Stimulated activated CD4-positive, alpha-beta T cell treated with anti-CD3 and anti-CD28 coated beads, Interleukin-1b, Interleukin-23, amount 100 ng/mL, for 24 hours (primary cell): ENCODE measurements at places on chromosomes 1 and 21.

GRCh38 chr1:69523461-69523860, 44.3 kb upstream of the LRRC7 start:
- DNase-seq, result no peak

- no peak for DNase-seq
Measured at GRCh38 chr21:31253684-31254083, 90.4 kb downstream of the TIAM1 start.

- no peak for DNase-seq
Measured at GRCh38 chr21:44415073-44416025, 40.0 kb upstream of the LRRC3 start.

DNA sequence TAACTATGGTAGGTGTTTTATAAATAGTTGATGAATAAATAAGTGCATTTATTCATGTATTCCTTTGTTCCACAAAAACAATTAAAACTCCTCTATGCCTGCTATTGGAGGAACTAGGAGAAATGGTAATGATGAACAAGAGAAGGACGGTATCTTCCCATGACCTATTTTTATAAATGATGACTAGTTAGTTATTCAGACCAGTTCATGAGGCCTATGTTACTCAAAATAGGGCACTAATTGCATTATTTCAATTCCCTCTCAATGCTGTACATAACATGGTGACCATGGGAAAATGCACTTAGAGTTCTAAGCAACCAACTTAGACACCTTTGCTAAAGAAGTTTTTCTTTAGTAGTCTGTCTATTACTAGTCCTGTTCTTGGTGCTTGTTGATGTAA, 53.1 kb downstream of the XCL1 start:
- DNase-seq, result no peak

DNA sequence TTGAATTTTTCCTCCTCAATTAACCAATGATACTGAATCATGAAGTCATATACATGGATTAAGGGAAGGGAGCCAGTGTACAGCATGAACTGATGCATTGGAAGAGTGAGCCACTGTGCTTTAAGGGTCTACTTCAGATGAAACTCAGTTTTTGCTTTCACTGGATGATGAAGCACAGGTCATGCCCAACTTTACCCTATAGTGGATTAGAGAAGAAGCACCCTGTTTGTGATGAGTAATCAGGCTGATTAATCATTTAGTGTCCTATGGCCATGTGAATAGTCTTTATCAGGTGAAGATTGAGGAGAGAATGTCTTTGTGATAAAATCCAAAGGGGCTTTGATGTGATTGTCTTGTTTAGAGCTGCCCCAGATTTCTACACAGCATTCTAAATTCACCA, 24.7 kb upstream of the LAMC1 start:
- DNase-seq, result no peak

DNA sequence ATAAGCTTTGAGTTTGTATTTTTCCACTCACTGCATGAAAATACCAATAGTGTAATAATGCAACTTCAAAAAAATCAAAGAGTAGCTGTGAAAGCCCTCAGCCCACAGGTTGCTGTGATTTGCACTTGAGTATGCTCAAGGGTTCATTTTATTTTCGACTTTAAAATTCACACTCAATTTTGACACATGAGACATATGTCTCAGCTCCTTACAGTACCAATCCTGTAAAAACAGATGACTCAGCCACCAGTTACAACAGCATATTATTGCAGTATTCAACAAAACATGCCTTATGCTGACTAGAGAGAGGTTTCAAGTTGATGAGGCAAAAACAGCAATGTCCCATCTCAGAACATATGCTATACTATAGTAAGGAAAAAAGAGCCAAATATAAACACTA, 66.1 kb downstream of the CYYR1 start:
- no peak for DNase-seq

GRCh38 chr1:211326528-211327345, at the start of gene TRAF5:
TSS of gene TRAF5 (plus strand) at chr1:211326833. CDS start at chr1:211353240, 26,407 bp downstream.
- DNase-seq, result no peak

DNA sequence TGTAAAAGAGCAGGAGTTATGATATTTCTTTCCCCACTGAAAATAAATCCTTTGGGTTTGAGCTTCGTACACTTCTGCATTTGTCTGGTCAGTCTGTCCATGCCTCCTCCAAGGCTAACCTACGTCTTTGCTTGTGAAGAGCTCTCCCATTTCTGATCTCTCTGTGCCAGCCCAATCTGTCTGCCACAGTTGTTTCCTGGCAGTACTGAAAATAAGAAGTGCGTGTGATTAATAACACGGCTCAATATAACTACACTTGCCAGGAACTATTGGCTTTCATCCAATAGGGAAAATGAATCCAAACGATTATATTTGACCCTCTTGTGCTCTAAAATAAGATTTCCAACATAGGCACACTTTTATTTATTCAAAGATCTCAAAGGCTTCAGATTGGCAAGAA, 19.2 kb upstream of the COL24A1 start:
- no peak for DNase-seq

DNA sequence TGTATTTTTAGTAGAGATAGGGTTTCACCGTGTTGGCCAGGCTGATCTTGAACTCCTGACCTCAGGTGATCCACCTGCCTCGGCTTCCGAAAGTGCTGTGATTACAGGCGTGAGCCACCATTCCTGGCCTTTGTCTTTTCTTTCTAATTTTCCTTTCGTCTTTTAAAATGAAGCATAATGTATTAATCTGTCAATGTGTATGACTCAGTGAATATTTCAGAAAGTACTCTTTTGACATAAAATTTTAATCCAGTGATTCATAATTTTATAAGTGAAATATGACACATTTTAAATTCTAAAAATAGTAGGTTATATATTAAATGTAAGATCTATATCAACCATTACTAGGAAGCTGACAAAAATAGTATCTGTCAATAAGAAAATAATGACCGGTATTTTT, 1059.0 kb upstream of the PRMT6 start:
- DNase-seq, result no peak

DNA sequence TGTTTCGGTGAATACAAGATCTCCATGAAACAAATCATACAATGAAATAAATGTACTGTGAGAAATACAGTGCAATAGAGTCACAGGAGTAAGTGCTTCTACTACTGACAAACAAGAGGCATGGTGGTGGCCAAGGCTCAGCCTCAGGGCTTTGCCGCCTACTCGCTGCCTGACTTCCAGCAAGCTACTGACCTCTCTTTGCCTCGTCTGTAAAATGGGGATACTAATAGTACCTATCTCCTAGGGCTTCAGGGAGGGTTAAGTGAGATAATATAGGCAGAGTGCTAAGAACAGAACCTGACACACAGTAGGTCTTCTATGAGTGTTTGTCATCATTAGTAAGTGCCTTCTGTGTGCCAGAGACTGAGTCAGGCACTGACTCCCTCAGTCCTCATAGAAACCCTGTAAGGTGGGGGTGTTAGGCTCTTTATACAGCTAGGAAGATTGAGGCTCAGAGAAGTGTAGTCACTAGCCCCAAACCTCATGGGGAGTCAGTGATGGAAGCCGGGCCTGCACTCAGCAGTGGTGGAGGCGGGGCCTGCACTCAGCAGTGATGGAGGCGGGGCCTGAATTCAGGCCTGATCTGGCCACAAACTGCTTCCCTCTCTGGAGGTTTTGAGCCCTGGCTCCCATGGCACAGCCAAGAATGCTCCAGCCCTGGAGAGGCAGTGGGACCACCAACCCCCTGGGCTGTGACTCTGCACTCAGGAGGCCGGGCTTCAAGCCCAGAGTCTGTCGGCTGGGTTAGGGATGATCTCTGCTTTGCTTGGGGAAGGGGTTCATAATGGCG, 6.8 kb downstream of the BSND start:
- DNase-seq, result no peak

DNA sequence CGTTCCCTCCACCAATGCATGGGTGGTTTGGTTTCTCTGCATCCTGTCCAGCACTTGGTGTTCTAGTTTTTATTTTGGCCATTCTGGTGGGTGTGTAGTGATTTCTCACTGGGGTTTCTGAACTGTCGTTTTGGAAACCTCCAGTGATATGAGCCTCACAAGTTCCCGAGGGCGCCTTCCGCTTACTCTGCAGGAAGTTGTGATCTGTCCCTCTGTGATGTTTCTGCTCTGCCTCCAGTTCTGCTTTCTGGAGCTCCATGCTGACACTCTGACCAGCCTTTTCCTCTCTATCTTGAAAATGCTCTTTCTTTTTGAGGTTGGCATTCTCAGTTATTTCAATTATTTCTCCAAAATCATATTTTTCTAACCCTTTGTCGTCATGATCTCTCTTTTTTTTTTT, 111.6 kb downstream of the PLD5 start:
- DNase-seq, result no peak

DNA sequence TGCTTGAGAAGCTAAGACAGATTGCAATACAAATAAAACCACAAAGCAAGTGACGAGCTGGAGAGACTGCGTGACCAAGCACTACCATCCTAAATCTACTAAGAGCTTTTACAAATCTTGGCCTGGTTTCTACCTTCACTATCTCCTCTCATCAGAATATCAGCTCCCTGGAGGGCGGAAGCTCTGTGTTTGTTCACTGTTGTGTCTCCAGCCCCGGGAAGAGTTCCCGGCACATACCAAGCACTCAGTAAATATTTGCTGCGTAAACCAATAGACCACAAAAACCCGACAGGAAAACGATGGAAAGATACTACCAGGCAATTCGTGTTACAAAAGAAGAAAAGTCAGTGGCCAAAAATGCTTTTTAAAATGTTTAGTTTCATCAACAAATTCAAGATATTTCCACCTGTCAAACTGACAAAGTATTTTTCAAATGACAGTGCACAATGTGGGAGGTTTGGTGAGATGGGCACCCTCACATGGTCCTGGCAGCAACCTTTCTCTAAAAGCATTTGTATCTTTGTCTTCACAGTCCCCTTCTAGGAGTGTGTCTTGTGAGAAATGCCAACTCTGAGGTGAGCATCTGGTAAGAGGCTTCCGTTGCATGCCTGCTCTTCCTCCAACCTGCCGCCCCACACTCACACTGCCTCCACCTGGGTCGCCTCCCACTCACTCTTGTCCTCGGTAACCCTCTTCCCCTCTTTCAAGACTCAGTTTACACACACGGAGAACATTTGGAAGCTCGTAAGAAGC, 34.7 kb downstream of the SLC1A7 start:
- DNase-seq, result no peak

DNA sequence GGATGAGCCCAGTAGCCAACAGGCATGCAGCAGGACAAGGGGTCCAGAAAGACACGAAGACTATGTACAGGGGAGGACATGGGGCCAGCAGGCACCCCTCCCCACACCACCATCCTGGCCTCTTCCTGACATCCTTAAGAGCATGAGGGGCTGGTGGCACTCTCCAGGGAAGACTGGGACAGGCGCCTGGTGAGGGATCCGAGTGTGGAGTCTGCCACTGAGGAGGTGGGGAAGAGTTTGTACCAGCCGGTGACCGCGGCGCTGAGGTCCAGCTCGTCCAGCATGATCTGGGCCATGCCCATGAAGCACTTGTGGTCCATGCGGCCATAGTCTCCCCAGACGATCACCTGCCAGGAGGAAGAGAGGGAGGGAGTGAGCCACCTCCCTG, 39.1 kb downstream of the RIMS3 start:
- no peak for DNase-seq

DNA sequence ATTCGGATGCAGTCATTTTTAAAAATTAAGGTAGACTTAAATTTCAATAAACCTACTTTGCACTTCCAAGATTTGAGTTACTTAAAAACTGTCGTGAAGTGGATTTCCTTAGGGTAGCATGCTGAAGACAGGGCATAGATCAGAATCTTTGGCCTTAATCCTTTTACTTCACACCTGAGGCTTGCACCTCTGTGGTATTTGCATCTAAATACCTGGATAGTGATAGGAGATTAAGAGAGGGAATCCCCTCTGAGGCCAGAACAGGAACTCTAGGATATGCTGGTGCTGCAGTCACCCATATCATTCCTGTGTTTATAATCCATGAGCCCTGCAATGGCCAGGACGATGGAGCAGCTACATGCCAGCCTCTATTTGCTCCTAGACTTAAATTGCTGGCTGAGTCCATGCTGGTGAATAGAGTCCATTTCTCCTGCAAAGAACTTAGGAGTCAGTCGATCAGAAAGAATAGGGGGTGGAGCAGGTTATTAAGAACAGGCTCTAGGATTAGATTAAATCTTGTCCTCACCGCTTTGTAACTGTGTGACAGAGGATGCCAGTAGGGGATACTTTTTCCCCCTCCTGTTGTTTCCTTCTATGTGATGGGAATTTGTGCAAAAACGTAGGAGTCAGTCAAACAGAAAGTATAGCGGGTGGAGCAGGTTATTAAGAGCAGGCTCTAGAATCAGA, 333.6 kb downstream of the DUSP10 start:
- DNase-seq, result no peak

- DNase-seq, result no peak
Measured at GRCh38 chr21:21612466-21612865, 614.3 kb downstream of the NCAM2 start.

- no peak for DNase-seq
Measured at GRCh38 chr1:183688341-183689060, 35.4 kb upstream of the APOBEC4 start.

- no peak for DNase-seq
Measured at GRCh38 chr1:229582011-229582694, 23.6 kb upstream of the ABCB10 start.

- peak; percentile 77 for DNase-seq
Measured at GRCh38 chr1:206489980-206490770, 17.2 kb upstream of the RASSF5 start.

DNA sequence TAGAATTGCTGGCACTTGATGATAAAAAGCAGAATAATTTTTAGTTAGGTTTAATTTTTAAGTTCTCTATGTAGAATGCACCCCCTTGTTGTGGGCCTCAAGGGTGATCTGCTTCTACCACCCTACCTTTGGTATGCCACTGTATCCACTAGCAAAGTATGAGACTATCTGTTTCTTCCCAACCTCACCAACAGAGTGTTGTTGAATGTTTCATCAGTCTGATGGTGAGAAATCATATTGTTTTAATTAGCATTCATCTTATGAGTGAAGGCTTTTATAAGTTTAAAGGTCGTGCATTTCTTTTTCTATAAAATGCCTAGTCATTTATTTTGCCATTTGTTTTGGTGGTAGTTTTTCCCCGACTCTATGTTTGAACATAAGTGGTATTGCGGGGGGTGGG, 141.0 kb downstream of the MAGI3 start:
- DNase-seq, result no peak

DNA sequence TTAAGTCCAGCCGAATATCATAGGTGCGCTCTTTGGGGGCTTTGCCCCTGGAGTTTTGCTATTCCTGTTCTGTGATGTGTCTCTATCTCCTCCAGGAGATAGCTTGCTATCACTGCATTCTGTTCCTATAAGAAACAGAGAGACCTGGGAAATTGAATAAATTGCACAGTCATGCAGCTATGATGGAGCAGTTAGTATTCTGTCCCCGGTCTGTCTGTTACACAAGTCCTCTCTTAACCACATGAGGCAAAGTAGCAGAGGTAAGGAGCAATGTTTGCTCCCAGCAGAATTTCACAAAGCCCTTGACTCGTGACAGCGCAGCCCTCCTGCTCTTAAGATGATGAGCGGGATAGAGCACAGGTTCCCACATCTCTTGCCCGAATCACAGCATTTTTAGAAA, 63.9 kb upstream of the GRHL3 start:
- no peak for DNase-seq

DNA sequence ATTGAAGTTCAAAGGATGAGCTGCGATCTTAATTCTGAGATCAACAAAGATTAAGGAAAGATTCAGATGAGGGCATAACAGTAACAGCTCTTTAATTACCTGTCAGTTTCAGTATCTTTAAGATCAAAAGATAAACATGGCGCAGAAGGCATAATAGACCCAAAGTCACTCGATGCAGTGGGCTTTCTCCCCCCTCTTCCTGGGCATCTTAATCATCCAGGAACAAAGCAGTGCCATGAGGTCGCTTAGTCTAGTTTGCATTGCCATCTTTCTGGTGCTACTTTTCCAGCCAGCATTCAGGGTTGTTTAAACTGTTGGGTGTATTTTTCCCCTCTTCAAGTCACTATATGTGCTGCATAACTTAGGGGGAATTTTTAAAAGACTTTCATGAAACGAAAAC, 72.3 kb downstream of the HUNK start:
- no peak for DNase-seq

- no peak for DNase-seq
Measured at GRCh38 chr1:218025454-218025853, 259.6 kb upstream of the RRP15 start.
